PC-9 (cell line): ENCODE measurements at places on chromosomes 13 and 19. TPM values are rescaled to one million over a fixed set of nuclear protein-coding genes. Genes with fewer than 3 reads are reported as not detected.

GRCh38 chr13:80604098-80604497, 263.2 kb upstream of the SPRY2 start:
- H3K4me1 ChIP-seq, result no peaks in the 10 kb centered on the region
- no peaks in the 10 kb centered on the region for H3K36me3 ChIP-seq
- no peaks in the 10 kb centered on the region for H3K27me3 ChIP-seq
- DNase-seq, result no peak

GRCh38 chr13:106183410-106184065, 351.9 kb downstream of the EFNB2 start:
- peaks cover 12% of the 10 kb centered on the region; the same call in 1 of the 2 replicates for H3K4me1 ChIP-seq
- DNase-seq, result no peak
- H3K4me3 ChIP-seq, result no peak overlapping the region
- H3K27me3 ChIP-seq, result no peaks in the 10 kb centered on the region

DNA sequence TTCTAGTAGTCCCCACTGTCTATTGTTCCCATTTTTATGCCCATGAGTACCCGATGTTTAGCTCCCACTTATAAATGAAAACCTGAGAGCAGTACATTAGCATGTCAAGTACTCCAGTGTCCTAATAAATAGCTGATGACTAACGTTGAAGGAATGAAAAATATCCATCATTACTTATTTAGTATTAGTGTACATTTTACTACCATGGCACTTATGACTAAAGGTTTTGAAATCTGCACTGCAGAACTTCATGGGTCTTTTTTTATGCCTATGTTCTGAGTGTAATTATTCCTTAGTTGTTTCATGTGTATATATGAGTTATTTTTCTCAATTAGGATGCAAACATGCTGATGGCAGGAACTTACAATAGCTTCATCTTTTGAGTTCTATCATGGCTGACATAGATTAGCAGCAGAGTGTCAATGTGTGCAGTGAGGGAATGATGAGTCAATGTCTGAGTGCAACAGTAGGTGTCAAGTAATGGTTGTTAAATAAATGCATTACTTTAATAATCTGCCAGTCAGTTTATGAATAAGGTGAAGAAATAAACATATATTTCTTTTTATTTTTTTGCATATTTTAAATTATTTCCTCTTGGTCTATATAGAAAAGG, 188.4 kb downstream of the ITGBL1 start:
- H3K36me3 ChIP-seq, result no peaks in the 10 kb centered on the region
- peaks cover 21% of the 10 kb centered on the region for H3K4me1 ChIP-seq
- H3K27me3 ChIP-seq, result no peaks in the 10 kb centered on the region
- H3K27ac ChIP-seq, result peak overlapping the region; percentile 36
- peak; percentile 92 for DNase-seq

DNA sequence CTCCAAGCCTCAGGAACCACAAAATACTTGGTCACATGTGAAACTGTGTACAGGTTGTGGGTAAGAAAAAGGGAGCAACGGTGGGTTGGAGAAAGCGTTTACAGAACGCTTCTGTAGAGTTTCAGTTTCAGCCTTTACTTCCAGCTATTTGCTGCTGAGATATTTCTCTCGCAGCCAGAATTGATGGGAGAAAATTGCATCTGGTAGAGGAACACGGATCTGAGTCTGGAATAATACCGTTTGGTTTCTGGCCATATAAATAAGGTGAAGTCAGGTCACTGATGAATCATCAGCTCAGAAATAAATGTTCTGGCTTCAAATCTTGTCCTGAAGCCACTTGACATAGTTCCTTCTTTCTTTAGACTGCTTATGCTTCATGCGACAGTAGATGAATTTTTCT, 20.3 kb upstream of the RFC3 start:
- no peaks in the 10 kb centered on the region for H3K27me3 ChIP-seq
- no peaks in the 10 kb centered on the region for H3K4me1 ChIP-seq
- H3K36me3 ChIP-seq, result no peaks in the 10 kb centered on the region
- no peak for DNase-seq
- H3K27ac ChIP-seq, result no peak overlapping the region

- H3K36me3 ChIP-seq, result no peaks in the 10 kb centered on the region
- DNase-seq, result no peak
- no peak overlapping the region for H3K27ac ChIP-seq
These were observed 7.1 kb upstream of the IGFL3 start for GRCh38 chr19:46131485-46132143.

- H3K36me3 ChIP-seq, result no peaks in the 10 kb centered on the region
- H3K27ac ChIP-seq, result no peak overlapping the region
- H3K27me3 ChIP-seq, result peaks cover 32% of the 10 kb centered on the region
- no peak for DNase-seq
- no peak overlapping the region for H3K4me3 ChIP-seq
- H3K4me1 ChIP-seq, result no peaks in the 10 kb centered on the region
These were observed 35.5 kb downstream of the PCDH8 start for GRCh38 chr13:52812941-52813340.

- H3K27me3 ChIP-seq, result no peaks in the 10 kb centered on the region
- DNase-seq, result no peak
These were observed 2.0 kb downstream of the ZBTB7A start for GRCh38 chr19:4064496-4065260.

DNA sequence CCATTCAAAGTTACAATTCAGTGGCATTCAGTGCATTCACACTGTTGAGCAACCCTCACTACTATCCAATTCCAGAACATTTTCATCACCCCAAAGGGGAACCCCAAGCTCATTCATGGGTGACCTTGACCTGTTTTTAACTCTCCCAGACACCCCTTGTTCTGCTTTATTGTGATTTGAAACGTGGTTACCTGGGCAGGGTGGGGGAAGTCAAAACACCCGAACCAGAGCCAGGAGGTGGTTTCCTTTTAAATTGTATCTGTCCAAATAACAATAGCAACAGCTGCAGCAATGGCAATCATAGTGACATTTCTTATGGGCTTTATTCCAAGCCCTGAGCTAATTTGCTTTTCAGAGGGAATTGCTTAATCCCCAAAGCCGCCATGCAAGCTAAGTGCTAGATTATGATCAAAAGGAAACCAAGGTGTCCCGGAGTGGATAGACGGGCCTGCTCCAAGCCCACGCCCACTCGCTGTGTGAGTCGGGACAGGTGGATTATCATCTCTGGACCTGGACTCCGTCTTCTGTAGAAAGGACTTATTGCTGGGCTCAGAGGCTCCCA, 6.1 kb downstream of the PTGIR start:
- peak; percentile 39 for DNase-seq
- H3K27me3 ChIP-seq, result no peaks in the 10 kb centered on the region

DNA sequence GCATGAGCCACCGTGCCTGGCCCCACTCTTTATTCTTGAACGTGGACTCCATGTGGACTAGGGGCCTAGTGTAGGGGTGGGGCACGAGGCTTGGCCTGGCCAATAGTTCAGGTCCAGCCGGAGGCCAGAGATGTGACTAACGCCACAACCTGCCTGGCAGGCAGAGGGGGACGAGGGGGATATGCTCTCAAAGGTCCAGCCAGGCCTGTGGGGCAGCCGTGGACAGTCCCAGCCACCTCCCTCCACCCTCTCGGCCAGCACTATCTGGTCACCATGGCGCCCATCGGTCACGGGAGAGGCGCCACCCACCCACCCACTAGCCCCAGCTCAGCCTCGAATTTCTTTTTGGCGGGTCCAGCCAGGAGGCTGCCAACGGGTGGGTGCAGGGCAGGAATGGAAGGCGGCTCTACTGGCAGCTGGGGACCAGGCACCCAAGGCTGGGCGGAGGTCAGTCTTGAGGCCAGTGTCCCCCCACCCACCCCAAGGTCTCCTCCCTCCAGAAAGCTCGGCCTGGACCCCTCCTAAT, 2.2 kb upstream of the CERS1 start:
- DNase-seq, result no peak
- H3K27ac ChIP-seq, result no peak overlapping the region
- H3K27me3 ChIP-seq, result no peaks in the 10 kb centered on the region

- no peaks in the 10 kb centered on the region for H3K4me1 ChIP-seq
- no peaks in the 10 kb centered on the region for H3K27me3 ChIP-seq
- DNase-seq, result no peak
- no peak overlapping the region for H3K4me3 ChIP-seq
These were observed 35.5 kb downstream of the TMED1 start for GRCh38 chr19:10800488-10800887.

GRCh38 chr13:105513448-105513847, 1022.0 kb downstream of the EFNB2 start:
- DNase-seq, result no peak
- 0 out of 2 replicates have a peak, but pooled peaks cover 4% of the 10 kb centered on the region for H3K4me1 ChIP-seq
- no peaks in the 10 kb centered on the region for H3K36me3 ChIP-seq
- no peak overlapping the region for H3K4me3 ChIP-seq
- no peaks in the 10 kb centered on the region for H3K27me3 ChIP-seq
- H3K27ac ChIP-seq, result no peak overlapping the region

DNA sequence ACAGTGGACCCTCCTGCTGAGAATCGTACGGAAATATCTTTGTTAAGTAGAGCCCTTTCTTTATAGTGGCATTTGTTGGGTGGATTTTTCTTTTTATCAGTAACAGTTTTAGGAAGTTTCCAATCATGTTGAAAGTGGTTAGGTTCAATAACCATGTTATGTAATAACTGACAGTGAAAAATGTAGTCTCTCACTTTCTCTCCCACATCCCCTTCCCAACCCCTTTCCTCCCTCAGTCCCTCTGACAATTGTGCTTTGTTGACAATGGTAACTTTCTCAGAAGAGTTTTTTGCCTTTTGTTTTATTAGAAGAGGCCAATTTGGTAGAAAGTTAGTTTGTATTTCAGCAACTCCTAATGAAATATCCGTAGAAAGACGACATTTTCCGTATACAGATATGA, 77.8 kb upstream of the SLAIN1 start:
- H3K4me3 ChIP-seq, result no peak overlapping the region
- H3K4me1 ChIP-seq, result no peaks in the 10 kb centered on the region
- H3K27me3 ChIP-seq, result no peaks in the 10 kb centered on the region
- no peak overlapping the region for H3K27ac ChIP-seq

- peaks cover 92% of the 10 kb centered on the region for H3K27me3 ChIP-seq
- no peak for DNase-seq
- H3K27ac ChIP-seq, result no peak overlapping the region
- H3K4me1 ChIP-seq, result no peaks in the 10 kb centered on the region
These were observed 10.7 kb downstream of the LILRA5 start for GRCh38 chr19:54302257-54302656.

DNA sequence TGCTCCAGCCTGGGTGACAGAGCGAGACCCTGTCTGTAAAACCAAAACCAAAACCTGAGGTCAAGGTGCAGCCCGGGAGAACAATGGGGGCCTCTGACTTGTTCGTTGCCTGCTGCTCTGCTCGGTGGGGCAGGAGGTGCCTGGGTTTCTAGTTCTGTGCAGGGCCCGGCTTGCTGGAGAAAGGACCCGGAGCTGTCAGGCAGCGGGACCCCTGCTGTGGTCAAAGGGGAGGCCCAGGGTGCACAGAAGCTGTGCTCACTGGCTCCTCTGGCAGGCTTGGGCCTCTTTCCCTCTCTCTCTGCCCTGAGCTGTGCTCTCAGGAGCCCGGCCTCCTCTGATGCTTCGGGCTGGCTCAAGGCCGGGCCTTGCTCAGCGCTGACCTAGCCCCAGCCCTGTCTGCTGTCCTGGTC, 3.5 kb downstream of the LRP3 start:
- H3K27ac ChIP-seq, result no peak overlapping the region
- DNase-seq, result no peak
- H3K27me3 ChIP-seq, result peaks cover 12% of the 10 kb centered on the region
- H3K4me3 ChIP-seq, result no peak overlapping the region

GRCh38 chr19:47096721-47097120, 16.9 kb downstream of the ZC3H4 start:
- peak overlapping the region; percentile 77 for H3K27ac ChIP-seq
- H3K4me3 ChIP-seq, result 0 out of 2 replicates have a peak overlapping the region, but pooled peaks have one; percentile 0
- H3K27me3 ChIP-seq, result no peaks in the 10 kb centered on the region
- no peak for DNase-seq
- peaks cover 6% of the 10 kb centered on the region; the same call in 1 of the 2 replicates for H3K36me3 ChIP-seq

- H3K4me1 ChIP-seq, result peaks cover 3% of the 10 kb centered on the region; the same call in 1 of the 2 replicates
- no peaks in the 10 kb centered on the region for H3K27me3 ChIP-seq
- H3K36me3 ChIP-seq, result no peaks in the 10 kb centered on the region
- no peak for DNase-seq
- H3K4me3 ChIP-seq, result no peak overlapping the region
These were observed 7.8 kb downstream of the SMARCA4 start for GRCh38 chr19:10968527-10969135.

DNA sequence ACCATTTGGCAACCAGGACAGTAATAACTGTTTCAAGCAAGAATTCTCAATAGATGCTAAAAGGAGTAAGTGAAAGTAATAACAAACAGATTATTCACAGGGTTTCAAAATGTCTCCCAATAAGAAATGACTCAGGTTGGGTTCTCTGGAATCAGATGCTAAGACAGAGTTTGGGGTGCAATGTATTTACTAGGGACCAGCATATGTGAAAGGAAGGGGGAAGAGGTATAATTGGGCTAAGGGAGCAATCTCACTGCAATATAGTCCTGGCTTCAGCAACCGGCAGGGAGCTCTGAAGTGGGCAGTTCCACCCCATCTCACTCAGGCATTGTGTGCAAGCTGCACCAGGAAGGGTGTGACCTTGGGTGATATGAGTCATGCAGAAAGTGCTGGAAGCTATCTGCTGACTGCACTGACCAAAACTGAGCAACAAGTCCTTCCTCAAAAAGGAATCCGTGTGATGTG, 23.4 kb downstream of the ZDHHC20 start:
- peaks cover 14% of the 10 kb centered on the region for H3K36me3 ChIP-seq
- DNase-seq, result peak; percentile 17
- H3K27ac ChIP-seq, result peak overlapping the region; percentile 59
- H3K4me1 ChIP-seq, result peaks cover 12% of the 10 kb centered on the region

DNA sequence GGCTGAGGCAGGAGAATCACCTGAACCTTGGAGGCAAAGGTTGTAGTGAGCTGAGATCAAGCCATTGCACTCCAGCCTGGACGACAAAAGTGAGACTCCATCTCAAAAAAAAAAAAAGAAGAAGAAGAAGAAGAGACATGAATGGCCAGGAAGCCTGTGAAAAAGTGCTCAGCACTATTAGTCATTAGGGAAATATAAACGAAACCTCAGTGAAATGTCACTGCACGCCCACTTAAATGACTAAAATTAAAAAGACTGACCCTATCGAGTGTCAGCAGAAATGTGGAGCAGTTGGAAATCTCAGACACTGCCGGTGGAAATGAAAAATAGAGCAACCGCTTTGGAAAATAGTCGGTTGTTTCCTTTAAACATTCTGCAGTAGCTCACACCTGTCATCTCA, 5.5 kb upstream of the TYROBP start:
- no peak for DNase-seq
- H3K36me3 ChIP-seq, result no peaks in the 10 kb centered on the region
- no peak overlapping the region for H3K27ac ChIP-seq
- no peak overlapping the region for H3K4me3 ChIP-seq
- peaks cover 19% of the 10 kb centered on the region; the same call in 1 of the 2 replicates for H3K27me3 ChIP-seq

Gene ZNF223
- 3.5 and 4.2 TPM in 2 replicates for total RNA-seq

Gene WASF3
- 0.20 and 0.31 TPM in 2 replicates for total RNA-seq

Gene MICOS13
- total RNA-seq, result 31.1 and 34.7 TPM in 2 replicates

Gene ZNF699
- 2.2 and 2.6 TPM in 2 replicates for total RNA-seq

Gene CYP2S1
- 6.8 and 14.9 TPM in 2 replicates for total RNA-seq

Gene PEAK3
- not detected in 2 replicates for total RNA-seq

Gene CYP2A7
- not detected in 2 replicates for total RNA-seq

Gene KL
- 1.2 and 1.4 TPM in 2 replicates for total RNA-seq

Gene ZNF541
- total RNA-seq, result not detected in 2 replicates

Gene ERICH6B
- not detected in 2 replicates for total RNA-seq
